ENCODE measurements at places on chromosomes 4 and X. TPM values are rescaled to one million over a fixed set of nuclear protein-coding genes. Genes with fewer than 3 reads are reported as not detected.

- no peak for DNase-seq
Observed at GRCh38 chr4:98643755-98644154, 14.7 kb downstream of the TSPAN5 start.

GRCh38 chr4:79450053-79450452, 42.0 kb upstream of the GK2 start:
- DNase-seq = no peak

KIF4A gene
- 1.7 TPM for total RNA-seq

DNA sequence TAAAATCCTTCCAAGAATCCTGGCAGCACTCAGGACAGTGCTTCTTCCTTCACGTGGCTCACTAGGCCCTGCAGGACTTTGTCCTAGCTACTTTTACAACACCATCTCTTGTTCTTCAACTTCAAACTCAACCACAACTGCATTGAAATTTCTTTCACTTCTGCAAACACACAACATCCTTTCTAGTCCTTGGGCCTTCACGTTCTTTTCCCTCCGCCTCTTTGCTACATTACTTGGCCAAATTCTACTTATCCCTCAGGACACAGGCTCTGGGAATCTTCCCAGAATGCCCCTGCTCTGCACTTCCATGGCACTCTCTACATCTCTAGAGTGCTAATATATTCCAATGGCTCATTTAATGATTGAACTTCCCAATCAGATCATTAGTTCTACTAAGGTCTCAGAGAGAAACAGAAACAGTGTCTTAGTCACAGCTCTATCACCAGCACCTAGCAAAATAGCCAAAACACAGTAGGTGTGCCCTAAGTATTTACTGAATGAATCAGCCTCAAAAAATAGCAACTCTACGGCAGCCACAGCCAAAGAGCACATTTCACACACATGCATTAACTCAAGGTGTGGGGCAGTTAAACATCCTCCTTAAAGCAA, 73.3 kb downstream of the MANBA start:
- no peak for DNase-seq

GRCh38 chr4:179536694-179537093, 2094.5 kb upstream of the AGA start:
- no peak for DNase-seq

SPANXC gene
- not detected for total RNA-seq

Data from thoracic aorta (tissue), 2 donors.